ENCODE measurements at places on chromosomes 5 and 9. TPM values are rescaled to one million over a fixed set of nuclear protein-coding genes. Genes with fewer than 3 reads are reported as not detected.
A peak's percentile ranks its signal among the peaks of the same experiment; 100 is the strongest.

The INPP5E gene
- 7.6 TPM for total RNA-seq

The FLT4 gene
- not detected for total RNA-seq

The SH3TC2 gene
- 7.2 TPM for total RNA-seq

The HMHB1 gene
- not detected for total RNA-seq

The SPINK6 gene
- not detected for total RNA-seq

The OSMR gene
- 21.3 TPM for total RNA-seq

The CKS2 gene
- 574 TPM for total RNA-seq

- DNase-seq, result no peak
Observed at GRCh38 chr5:82828211-82828610, 249.0 kb downstream of the TMEM167A start.

DNA sequence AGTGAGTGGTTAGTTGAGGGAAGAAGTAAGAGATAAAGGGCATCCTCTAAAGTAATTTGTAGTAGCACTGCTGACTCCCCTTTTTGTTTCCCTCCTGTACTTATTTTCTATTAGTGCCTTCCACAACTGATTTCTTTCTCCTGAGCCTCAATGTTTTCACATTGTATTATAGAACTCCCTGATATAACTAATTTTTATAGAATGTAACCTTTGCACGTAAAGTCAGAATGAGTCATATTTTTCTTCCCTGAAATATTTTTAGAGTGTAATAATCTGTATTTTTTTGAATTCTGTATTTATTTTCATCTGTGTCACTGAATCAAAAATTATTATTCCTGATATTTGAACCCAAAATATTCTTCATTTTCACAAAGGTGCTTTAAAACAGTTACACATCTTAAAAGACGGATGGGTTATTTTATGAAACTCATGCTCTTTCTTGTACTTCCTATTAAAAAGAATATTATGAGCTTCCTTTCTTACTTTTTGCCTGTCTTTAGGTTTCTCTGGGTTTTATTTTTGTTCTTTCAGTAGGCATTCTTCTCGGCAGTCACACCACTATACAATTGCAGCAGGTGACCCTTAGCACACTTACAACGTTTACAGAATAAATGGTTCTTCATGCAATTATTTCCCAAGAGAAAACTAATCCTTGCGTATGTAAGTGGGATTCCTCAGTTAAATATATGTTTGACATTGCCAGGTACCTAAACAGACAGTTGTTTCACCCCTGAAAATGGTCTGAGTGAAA lies 30.5 kb upstream of the DMRTA1 start:
- peak; percentile 15 for DNase-seq

- peak; percentile 100 for DNase-seq
Observed at GRCh38 chr5:149485655-149486615, 65.3 kb downstream of the CSNK1A1 start.

- DNase-seq, result no peak
Observed at GRCh38 chr5:134543820-134544614, 18.5 kb downstream of the JADE2 start.

DNA sequence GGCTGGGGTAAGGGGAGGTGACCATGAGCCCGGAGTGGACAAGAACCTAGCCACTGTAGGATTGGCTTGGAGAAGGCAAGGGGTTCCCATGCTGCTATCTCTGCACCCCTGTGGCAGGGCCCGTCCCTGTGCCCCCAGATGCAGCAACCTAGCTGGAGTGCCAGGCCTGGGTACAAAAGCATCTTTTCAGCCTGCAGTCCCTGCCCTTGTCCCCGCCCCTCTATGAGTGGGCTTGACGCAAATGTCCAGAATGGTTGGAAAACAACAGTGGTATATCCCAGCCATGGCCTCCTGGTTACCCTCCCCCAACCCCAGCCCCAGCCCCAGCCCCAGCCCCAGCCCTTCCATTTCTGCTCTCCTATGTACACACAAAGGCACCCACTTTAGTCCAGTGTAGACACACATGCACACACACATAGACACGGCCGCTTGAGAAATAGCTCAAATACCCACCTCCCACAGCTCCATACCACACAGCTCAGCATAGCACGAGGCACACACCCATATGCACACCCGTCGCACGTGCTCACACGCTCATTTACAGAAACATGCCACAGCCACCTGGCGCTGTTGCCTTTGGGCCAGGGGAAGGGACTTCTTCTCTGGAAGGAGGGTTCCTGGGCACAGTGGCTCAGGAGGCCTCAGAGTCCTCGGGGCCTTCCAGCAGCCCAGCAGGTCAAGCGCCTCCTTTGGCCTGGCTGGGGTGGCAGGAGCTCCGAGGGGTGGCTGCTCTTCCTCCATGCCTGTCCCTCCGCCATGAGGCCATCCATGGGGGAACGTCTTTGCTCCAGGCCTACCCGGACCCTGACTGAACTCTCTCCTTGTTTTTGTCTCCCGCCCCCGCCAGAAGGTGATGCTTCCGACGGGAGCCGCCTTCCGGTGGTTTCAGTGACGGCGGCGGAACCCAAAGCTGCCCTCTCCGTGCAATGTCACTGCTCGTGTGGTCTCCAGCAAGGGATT lies 34.1 kb downstream of the CXXC5 start:
- DNase-seq, result no peak

- no peak for DNase-seq
Observed at GRCh38 chr5:146675636-146676035, 159.6 kb upstream of the GPR151 start.
